ENCODE measurements at places on chromosomes 5 and 9. TPM values are rescaled to one million over a fixed set of nuclear protein-coding genes. Genes with fewer than 3 reads are reported as not detected.

The PDZD2 gene
- total RNA-seq: 0.16 TPM

The OLFM1 gene
- not detected for total RNA-seq

DNA sequence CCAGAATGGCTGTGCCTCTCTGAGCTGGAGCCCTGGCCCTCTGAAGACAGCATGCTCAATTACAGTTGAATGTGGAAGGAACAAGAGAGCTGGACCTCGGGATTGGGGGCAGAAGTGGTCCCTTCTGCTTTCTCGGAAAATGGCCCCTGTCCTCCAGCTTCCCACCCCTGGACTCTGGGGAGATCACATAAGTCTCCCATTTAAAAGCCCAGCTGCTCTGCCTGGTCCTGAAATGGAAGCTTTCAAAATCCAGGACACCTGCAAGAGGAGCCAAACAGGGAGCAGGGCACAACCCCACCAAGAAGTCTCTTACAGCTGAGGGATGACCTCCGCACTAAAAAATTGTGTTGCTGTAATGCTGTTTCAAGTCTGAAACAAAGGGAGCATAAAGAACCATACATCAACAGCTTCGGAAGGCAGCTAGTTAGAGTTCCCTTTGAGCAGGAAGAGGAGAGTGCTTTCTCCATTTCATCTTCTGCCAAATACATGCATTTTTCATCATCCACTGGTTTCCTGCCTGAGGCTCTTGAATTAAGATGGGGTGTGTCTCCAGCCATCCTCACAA, 48.2 kb downstream of the TGFBI start:
- peaks cover 26% of the 10 kb centered on the region for H3K4me1 ChIP-seq
- no peaks in the 10 kb centered on the region for H3K27me3 ChIP-seq
- DNase-seq: no peak
- no peak overlapping the region for H3K4me3 ChIP-seq
- no peaks in the 10 kb centered on the region for H3K36me3 ChIP-seq
- H3K27ac ChIP-seq: no peak overlapping the region

DNA sequence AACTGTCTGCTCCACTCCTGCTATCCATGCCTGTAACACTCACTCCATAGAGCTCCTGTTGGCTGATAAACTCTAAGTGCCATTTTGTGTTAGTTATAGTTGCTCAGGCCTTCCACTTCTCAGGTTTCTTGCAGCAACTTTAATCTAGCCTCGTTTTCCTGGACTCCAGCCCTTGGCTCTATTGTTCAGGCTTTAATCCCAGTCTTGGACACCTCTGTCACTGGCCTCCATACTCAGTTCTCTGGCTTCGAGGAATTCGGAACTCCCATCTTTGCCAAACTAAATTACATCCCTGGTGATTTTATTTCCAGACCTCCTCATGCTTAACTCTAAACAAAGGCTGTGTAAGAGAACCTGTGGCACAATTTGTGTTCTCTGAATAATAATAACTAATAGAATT, 39.8 kb downstream of the EMB start:
- no peaks in the 10 kb centered on the region for H3K36me3 ChIP-seq
- no peaks in the 10 kb centered on the region for H3K4me1 ChIP-seq
- no peak overlapping the region for H3K27ac ChIP-seq
